ENCODE measurements at places on chromosomes 11 and 22. TPM values are rescaled to one million over a fixed set of nuclear protein-coding genes. Genes with fewer than 3 reads are reported as not detected.

LRRC32 gene
- polyA plus RNA-seq, result 59.5 TPM

CARD10 gene
- polyA plus RNA-seq, result 26.1 TPM

HBB gene
- 134 TPM for polyA plus RNA-seq

ELMOD1 gene
- 0.16 TPM for polyA plus RNA-seq

OR52E8 gene
- polyA plus RNA-seq, result not detected

OR51A4 gene
- not detected for polyA plus RNA-seq

GGTLC2 gene
- 0.32 TPM for polyA plus RNA-seq

TRIM66 gene
- 5.3 TPM for polyA plus RNA-seq

GVQW3 gene
- 15.9 TPM for polyA plus RNA-seq

C11orf87 gene
- 0.12 TPM for polyA plus RNA-seq

DNA sequence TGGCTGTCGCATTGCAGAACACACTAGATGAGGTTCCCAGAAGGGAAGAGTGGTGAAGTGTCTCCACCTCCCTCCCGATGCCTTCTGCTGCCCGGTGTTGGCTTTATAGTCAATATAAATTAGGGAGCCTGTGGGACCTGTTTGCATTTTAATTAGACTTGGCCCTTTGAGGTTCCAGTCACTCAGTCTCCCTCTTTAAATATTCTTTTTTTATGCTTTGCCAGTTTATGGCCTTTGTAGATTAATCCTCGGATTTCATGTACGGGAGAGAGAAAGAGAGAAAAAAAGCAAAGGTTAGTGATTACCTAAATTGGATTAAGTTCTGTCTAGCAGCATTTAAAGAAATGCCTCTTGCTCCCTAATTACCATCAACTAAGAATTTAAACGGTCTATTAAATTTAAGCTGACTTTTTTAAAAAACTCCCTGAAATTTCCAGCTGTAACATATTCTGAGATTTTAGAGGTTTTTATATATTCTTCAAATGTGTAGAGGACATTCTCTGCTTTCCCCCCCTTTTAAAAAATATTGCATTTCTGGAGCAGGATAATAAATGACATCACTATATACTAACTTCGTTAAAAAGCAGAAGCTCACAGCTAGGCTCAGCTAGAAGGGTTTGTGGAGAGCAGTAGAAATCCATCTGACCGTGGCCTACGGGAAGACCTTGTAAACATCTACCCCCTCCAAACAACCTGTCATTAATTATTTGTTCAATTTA lies 84.4 kb downstream of the PRR5L start:
- DNase-seq, result no peak

DNA sequence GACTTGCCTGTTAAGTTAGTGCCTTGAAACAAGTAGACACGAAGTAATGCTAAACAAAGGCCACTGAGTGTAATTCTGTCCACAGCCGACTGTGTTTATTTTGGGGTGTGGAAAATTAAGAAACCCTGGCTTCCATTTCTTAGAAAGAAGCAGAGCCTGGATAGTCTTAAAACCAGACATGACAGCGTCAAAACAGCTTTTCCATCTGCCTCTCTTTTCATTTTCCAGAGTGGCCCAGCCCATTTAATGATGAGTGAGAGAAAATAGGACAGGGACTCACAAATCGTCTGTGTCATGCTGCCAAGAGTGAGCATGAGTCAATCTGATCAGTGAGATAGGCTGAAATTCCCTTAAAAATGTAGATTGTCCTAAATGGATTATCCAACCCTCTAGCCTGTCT lies 485.9 kb downstream of the JRKL start:
- no peak for DNase-seq

DNA sequence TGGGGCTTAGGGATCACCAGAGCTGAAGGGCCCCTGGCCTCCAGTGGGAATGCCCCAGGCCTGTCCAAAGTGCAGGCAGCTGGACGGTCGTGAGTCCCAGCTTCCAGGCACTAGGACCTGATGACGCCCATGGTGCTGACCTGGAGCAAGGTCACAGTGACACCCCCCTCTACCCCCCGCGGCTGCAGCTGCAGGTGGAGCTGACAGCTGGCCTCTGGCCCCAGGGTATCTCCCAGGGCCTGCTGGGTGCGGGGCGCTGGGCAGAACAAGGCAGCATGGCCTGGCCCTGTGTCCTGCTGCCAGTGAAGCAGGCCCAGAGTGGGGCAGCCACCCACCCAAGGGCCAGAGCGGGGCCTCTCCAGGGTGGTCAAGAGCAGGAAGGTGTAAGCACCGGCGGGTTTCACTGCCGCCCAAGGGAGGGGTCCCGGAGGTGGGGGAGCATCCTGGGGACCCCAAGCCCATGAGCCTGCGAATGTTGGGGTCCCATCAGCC lies 553 bp upstream of the TCIRG1 start:
- no peak for DNase-seq

DNA sequence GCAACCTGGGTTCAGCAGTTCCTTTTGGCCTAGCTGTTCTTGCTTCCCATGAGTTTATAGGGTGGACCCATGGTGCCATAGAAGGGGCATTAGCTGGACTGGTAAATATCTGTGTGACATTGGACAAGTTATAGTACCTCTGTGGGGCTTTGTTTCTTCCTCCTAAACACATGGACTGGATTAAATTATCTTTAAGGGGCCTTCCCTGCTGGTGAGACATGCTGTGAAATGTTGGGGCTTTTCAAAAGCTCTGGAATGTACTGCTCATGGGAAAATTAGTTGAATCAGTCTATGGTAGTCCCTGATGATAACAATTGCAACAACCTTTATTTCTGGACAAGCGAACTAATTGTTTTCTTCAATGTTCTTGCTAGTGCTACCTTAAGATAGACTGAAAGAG lies 276.2 kb downstream of the BLID start:
- no peak for DNase-seq

GRCh38 chr11:43830928-43831440 lies 49.6 kb upstream of the ALKBH3 start:
- no peak for DNase-seq

DNA sequence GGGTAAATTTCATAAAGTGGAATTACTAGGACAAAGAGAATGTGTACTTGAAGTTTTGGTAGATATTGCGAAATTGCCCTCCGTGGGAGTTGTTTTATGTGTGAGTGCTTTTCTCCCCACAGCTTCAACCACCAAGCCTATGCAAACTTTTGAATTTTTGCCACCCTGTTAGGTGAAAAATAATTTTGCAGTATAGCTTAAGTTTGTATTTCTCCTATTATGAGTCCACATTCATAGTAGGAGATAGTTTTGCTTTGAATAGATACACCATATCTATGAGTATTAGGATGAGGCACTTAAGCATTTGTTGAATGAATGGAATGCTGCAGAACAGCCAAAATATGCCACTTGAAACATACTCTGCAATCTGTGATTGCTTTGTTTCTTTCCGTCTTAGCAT lies 43.6 kb downstream of the UVRAG start:
- DNase-seq, result no peak

- DNase-seq, result no peak
These were observed 61.5 kb downstream of the TMPRSS5 start for GRCh38 chr11:113644605-113645004.

- DNase-seq, result no peak
These were observed 38.5 kb downstream of the IGHMBP2 start for GRCh38 chr11:68942095-68942620.

GRCh38 chr22:35369996-35370395 lies 10.9 kb upstream of the HMOX1 start:
- no peak for DNase-seq

DNA sequence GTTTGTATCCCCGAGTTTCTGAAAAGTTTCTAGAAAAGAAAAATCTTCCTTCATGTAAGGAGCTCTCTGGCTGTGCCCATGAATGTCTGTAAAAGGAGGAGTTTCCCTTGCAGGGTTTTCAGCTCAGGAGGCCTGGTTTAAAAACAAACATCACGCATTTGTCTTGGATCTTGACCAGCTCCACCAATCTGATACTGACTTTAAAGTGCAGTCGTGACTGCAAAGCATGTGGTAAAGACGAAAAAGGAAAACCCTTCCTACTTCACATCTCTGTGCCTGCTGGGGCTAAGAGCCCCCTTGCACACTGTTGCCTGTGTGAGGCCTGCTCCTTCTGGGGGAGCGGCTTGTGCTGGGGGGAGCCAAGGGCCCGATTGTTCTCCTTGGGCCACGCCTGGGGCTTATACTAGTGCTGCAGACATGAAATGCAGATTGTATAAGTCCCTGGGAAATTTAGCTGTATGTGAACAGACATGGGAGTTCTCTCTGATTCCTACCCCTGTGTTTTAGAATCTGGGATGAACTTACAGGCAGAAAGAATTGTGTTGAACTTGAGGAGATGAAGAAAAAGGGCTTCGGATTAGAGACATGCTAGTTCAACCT lies 62.1 kb downstream of the ADAMTS15 start:
- no peak for DNase-seq

GRCh38 chr11:15775015-15775541 lies 581.3 kb downstream of the SOX6 start:
- no peak for DNase-seq

- peak; percentile 28 for DNase-seq
These were observed 31.8 kb upstream of the IGSF22 start for GRCh38 chr11:18757811-18758210.

DNA sequence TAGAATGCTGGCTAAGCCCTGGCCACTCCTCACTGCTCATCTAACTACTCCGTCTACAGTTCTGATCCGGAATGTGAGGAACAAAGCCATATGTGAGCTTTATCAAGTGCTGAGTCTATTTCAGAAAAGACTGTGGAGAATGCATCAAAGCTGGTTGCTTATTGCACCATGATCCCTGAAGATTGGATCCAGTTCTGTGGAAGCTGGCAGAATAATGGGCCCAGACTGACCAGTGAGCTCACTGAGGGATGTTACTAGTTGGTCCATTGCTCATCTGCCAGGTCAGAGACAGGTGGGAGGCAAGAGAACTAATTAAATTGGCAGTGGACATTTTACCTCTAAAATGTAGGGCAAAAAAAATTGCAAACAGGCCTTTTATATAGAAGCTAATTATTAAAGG lies 681.3 kb downstream of the NTM start:
- DNase-seq, result no peak

DNA sequence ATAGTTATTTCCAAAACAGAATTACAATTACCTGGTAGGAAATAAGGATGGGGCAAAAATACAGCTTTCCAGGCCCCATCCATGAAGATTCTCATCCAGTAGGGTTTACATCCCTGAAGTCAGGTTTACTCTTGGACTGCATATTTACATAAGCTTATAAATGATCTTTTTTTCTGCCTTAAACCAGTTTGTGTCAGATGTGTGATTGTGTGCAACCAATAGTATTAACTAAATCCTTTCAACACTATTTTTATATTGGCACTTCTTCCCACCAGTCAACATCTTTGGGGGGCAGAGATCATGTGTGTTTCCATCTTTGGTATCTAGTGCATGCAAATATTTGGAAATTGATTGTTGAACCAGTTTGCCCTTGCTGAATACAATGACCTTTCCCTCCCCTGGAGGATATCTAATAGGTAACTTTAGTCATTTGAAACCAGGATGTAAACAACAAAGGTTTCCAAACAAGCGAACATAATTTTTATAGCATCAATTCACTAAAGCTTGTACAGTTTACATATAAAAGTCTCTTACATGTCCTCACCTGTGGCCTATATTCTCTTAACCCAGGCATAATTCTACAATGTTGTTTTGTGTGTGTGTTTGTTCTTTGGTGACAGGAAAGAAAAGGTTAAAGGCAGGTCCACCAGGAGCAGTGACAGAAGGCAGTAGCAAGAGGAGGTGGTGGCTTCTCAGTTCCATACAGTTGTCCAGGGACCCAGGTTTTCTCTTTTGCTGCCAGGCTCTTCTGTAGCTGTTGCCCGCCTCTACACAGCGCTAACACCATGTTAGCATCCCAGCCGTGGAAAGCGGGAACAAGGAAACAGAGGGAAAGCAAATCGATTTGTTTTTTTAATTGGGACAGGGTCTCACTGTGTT lies 1.7 kb upstream of the ME3 start:
- DNase-seq, result no peak

DNA sequence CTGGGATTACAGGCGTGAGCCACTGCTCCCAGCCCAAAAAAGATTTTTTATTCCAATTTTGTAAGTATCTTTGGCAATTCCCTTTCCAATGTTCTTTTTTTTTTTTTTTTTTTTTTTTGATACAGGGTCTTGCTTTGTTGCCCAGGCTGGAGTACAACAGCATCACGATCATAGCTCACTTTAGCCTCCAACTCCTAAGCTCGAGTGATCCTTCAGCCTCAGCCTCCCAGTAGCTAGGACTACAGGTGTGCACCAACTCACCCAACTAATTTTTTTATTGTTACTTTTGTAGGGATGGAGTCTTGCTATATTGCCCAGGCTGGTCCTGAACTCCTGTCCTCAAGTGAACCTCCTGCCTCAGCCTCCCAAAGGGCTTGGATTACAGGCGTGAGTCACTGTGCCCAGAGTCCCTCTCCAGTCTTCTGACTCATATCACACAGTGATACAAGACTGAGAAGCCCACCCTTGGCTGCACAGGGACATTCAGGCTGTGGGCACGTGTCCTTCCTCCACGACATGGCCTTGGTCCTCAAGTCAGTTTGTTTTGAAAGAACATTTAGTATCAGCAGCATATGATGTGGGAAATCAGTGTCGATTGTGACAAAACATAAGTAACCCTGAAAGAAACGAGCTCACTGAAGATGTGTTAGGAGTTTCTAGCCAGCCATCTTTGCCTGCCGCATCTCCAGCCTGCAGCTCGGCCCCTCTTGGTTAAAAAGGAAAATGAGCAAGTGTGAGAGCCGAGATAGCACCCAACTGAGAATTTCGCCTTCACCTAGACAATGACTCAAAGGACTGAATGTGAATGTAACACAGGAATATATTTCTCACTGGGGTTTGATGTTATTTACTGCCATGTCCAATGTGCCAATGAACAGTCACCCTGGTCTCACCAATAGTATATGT lies 175.5 kb downstream of the MN1 start:
- DNase-seq, result no peak

GRCh38 chr11:130151196-130151595 lies 8.4 kb upstream of the ST14 start:
- DNase-seq, result no peak

DNA sequence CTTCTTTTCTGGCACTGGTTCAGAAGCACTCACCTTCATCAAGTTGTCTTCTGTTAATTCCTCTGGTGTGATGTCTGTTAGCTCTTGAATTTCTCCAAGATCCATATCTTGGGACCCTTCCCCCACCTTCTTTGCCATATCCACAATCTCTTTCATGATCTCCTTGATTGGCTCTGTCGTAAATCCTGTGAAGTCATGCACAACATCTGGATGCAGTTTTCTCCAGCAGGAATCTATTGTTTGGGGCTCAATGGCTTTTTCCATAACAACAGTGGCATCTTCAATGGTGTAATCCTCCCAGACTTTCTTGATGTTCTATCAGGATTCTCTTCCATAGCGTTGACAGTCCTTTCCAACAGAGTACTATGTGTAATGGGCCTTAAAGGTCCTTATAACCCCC lies 96.9 kb downstream of the CSTPP1 start:
- no peak for DNase-seq

Data from renal cortex interstitium (tissue), 15 donors.